ENCODE measurements at places on chromosomes 1 and 21.

DNA sequence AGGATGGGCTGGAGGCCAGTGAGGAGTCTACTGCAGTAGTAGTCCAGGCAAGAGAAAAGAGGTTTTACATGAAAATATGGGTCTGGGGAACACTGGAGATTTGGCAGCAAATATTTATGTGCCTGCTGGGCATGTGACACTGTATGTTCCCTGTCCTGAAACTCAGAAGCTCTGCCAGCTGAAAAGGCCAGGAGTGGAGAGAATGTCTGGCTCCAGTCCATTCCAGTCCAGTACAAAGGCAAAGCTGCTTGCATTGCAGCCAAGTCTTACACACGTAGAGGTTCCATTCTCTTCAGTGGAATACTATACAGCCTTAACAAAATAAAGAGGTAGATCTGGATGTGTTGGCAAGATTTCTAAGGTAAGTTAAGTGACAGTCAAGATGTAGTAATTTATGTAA, 7.5 kb upstream of the YBX1 start:
- DNase-seq = no peak

- no peak for DNase-seq
Measured at GRCh38 chr21:34836933-34837505, 168.2 kb downstream of the CLIC6 start.

- peak; percentile 27 for DNase-seq
Measured at GRCh38 chr1:198107091-198107501, 49.7 kb upstream of the NEK7 start.

DNA sequence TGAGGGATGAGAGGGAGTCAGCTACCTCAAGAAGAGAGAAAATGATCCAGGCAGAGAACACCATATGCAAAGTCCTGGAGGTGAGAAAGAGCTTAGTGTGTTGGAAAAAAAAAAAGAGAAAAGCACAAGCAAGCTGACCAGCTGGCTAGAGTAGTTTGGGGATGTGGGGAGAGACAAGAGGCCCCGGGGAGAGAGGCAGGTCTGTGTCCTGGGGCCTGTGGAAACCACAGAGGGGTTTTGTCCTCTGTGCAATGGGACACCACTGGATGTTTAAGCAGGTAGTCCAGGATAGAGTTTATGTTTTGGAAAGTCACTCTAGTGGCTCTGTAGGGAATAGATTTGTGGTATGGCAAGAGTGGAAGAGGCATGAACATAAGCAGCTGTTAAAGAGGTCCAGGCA, 14.4 kb upstream of the CHI3L1 start:
- no peak for DNase-seq

DNA sequence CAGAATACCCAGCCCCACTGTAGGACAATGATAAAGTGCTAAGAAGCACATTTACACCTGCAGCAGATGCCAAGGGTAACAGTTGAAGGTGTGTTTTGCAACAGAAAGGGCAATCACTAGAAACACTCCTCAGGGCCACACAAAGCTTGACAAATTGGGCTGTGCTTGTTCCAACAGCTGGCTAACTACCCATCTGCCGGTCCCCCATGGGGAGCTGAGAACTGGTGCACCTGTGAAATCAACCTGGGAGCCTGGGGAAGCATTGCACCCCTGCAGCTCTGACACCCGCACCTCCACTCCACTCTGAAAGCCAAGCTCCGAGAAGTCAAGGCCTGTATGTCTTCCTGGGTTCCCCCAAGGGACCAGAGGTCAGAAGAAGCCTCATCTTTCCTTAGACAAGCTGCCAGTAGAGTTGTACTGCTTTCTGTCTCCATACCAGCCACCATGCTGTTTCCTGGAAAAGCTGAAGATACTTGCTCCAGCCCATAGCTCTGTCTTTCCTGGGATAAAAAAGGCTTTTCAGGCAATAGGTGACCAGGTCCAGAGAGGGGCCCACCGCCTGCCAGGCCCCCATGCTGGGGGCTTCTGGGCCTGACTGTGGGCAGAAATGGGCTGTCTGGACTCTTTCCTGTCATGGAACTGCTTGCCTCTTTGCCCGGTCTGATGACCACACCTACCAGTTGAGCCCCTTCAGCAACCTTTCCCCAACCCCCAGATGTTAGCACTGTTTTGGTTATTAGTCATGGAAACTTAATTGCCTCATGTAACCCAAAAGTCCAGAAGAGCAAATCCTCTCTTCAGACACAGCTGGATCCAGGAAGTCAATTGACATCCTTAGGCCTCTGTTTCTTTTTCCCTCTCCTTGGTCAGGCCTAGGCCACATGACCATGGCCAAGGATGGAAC, 93.6 kb downstream of the KIF14 start:
- peak; percentile 50 for DNase-seq

DNA sequence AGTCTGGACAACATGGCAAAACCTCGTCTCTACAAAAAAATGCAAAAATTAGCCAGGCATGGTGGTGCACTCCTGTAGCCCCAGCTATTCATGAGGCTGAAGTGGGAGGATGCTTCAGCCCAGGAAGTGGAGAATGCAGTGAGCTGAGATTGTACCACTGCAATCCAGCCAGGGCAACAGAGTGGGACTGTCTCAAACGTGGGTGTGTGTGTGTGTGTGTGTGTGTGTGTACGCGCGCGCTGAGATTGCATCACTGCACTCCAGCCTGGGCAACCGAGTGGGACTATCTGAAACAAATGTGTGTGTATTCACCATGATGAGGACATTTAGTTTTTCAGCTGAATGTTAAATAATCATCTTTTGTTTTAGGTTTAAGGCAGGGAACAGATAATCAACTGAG, 21.1 kb downstream of the USP1 start:
- DNase-seq = no peak

DNA sequence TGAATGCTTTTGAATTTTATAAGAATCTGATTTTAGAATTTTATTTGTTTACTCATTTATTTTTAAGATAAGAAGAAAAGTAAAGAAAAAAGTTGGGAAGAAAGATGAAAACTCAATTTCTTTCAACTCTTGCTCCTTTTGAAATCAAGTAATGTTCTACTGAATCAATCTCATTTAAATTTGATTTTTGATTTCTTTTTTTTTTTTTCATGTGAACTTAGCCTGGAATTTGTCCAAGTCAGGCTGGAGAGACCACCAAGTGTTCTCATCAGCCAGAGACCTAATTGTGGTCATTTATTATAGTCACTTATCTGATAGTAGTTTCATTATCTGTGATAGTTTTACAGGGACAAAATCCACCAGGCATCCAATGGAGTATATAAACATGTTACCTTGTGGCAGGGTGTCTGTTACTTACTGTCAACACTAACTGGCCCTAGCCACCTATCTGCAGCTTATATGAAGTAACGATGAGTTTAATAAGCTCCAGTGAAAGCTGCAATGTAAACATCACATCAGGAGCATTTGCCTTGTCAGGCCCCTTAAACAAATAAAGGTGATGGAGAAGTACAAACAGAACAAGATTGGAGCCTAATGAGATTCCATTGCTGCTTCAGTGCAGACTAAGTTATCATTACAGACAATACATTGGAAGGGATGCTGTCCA, 39.2 kb downstream of the HLX start:
- DNase-seq = no peak

GRCh38 chr1:21149855-21150432, 26.8 kb downstream of the EIF4G3 start:
- DNase-seq = peak; percentile 88

DNA sequence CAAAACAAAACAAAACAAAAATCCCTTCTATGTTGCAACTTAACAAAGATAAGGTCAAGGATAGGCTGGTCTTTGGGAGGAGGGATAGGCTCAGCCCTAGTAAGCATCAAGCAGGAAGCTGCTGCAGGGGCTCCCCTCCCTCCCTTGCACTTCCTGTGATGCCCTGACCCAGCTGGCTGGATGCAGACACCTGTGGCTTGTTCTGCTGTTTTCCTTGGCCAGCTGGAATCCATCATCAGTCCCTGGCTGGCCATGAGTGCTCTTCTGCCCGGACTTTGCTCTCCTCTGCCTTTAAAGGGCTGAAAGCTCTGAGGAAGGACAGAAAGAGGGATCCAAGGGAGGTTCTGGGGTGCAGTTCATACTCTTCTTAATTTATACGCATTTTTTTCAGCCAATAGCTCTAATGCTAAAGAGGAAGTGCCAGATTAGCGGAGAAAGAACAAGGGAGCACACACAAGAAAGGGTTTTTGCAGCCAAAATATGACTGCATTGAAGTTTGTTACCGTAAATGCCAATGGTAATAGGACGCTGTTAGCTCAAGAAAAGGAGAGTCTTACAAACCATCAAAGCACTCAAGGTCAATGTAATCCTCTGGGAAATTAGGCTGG, 19.9 kb upstream of the UBE2U start:
- DNase-seq = no peak

GRCh38 chr1:154551474-154551873, 7.0 kb downstream of the UBE2Q1 start:
- no peak for DNase-seq

DNA sequence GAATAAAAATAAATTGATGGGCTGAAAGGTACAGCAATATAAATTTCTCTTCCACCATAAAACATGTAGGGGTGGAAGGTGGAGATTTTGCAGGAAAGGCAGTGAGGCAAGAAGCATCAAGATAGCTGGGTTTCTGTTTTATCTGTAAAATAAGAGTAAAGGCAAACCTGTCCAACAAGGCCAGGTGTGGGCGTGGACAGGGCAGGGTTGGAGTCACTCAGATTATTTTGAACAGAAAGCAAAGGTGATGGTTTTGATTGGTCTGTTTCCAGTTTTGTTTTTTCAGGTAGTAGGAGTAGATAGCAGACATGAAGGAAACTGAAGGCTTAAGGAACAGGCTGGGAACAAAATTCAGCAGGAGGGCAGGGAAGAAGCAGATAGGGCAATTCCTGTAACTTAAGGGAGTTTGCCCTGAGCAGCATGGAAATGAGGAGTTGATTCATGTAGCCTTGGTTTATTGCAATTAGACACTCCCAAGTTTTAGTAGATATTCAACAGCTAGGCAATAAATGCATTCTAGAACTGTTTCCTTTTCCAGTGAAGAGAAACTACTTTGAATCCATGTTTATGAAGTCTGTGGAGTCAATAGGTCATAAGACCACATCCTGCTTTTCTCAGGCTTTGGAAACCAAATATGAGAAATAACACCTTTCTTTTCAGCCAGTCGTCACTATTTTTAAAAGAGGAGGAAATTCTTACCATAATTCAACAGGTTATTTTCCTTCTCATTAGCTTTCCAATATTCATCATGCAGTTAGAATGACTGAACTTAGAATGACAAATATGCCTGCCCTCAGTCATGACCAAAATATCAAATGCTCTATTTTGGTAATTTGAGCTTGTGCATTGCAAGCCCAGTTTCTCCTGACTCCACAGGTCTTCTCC, 38.7 kb upstream of the CD55 start:
- no peak for DNase-seq

GRCh38 chr1:208988811-208989222, 594.7 kb upstream of the CAMK1G start:
- peak; percentile 43 for DNase-seq

DNA sequence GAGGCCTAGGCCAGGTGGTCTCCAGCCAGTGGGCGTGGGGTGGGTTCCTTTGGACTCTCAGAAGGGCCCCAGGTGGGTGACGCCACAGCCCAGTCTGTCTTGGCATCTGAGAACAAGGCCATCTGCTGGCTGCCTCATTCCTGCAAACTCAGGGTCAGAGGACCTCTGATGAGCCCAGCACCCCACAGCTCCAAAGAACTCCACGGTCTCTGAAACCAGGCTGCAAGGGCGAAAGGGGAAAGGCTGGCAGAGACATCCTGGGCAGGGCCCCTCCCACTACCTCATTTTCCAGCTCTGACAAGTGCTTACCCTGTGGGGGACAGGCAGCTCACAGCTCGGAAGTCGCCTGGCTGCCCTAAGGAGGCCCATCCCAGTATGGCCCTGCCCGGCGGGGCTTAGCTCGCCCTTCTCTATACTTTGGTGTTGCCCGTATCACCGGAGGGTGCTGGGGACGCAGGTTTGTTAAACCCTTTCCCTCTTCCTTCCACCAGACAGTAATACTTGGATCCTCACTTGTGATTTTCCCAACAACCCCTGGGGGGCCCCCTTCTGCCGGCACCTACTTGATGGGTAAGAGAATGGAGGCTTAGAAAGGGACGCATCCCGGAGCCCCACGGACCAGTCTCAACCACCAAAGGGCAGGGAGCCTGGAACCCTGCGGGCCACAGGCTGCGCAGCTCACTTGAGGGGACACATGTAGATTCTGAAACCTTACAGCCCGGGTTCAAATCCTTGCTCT, 10.9 kb upstream of the EDN2 start:
- DNase-seq = no peak

- no peak for DNase-seq
Measured at GRCh38 chr1:203797948-203798655, 2.7 kb downstream of the ZBED6 start.

- peak; percentile 81 for DNase-seq
Measured at GRCh38 chr1:45266151-45266801, 59.9 kb upstream of the ZSWIM5 start.

- no peak for DNase-seq
Measured at GRCh38 chr21:44449473-44450363, 5.6 kb upstream of the LRRC3 start.

GRCh38 chr1:52166996-52167753, 25.3 kb downstream of the ZFYVE9 start:
- DNase-seq = no peak

DNA sequence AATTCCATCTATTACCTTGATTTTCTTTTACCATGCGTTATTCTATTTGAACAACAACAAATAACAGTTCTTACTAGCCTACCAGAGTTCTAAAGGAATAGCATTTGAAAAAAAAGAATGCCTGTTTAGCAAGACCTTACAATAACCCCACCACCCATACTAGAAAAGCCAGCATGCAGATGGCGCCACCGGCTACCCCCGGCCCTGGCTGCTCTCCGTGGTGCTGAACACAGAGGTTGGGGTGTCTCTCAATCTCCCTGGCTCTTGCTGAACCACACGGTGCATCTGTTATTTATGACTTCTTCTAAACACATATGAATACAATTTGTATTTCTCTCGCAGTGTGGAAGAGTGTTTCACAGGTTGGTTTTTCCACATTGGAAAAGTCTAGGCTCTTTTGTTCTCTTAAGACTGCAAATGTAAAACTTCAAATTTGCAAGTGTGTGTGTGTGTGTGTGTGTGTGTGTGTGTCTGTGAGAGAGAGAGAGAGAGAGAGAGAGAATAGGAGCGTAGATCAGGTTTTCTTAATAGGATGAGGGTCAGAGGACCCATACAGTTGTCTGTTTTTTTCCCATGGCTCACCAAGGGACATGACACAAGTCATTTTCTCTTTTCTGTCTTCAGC, 13.6 kb downstream of the GRIK3 start:
- DNase-seq = no peak

All from stromal cell of bone marrow (primary cell).